ENCODE measurements at places on chromosomes 7 and 10. TPM values are rescaled to one million over a fixed set of nuclear protein-coding genes. Genes with fewer than 3 reads are reported as not detected.

DNA sequence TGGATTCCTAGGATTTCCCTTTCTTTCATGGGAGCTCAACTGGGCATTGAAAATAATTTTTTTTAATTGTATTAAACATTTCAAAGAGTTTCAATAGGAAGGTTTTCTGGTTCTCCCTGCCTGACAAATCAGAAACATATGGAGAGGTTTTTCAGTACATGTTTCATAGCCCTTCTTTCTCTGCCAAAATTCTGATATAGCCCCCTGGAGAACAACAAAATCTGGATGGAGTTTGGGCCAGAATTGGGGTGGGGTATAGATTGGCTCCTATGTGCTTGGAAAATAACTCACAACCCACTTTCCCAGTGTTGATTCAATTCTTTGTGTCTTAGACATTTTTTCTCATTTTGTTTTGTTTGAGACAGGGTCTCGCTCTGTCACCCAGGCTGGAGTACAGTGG, 24.6 kb upstream of the EIF4H start:
- H3K27me3 ChIP-seq = no peaks in the 10 kb centered on the region
- no peaks in the 10 kb centered on the region for H3K36me3 ChIP-seq
- H3K4me3 ChIP-seq = no peak overlapping the region
- no peak overlapping the region for H3K27ac ChIP-seq
- H3K4me1 ChIP-seq = no peaks in the 10 kb centered on the region

Gene TUBAL3
- not detected for total RNA-seq

GRCh38 chr7:101562531-101563197, 66.4 kb downstream of the MYL10 start:
- DNase-seq = peak; percentile 55
- no peak overlapping the region for H3K4me3 ChIP-seq
- no peaks in the 10 kb centered on the region for H3K27me3 ChIP-seq
- no peak overlapping the region for H3K27ac ChIP-seq
- H3K4me1 ChIP-seq = no peaks in the 10 kb centered on the region
- H3K36me3 ChIP-seq = no peaks in the 10 kb centered on the region

DNA sequence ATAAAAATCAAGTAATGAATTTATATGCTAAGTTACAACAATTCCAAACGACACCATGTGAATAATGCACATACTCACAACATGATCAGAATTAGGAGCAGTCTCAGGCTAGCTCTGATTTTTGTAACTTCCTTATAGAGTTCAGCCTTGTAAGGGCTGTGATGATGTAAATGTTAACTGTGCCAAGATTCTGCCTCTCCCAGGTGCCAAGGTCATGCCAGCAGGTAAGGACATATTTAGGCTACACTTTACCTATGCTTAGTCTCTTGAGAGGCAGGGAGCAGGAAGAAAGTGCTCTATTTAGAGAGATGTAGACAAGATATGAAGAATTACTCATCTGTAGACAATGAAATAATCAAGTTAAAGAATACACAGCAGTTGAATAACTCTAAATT, 53.6 kb upstream of the AGR3 start:
- H3K36me3 ChIP-seq = no peaks in the 10 kb centered on the region
- DNase-seq = no peak
- no peaks in the 10 kb centered on the region for H3K27me3 ChIP-seq

DNA sequence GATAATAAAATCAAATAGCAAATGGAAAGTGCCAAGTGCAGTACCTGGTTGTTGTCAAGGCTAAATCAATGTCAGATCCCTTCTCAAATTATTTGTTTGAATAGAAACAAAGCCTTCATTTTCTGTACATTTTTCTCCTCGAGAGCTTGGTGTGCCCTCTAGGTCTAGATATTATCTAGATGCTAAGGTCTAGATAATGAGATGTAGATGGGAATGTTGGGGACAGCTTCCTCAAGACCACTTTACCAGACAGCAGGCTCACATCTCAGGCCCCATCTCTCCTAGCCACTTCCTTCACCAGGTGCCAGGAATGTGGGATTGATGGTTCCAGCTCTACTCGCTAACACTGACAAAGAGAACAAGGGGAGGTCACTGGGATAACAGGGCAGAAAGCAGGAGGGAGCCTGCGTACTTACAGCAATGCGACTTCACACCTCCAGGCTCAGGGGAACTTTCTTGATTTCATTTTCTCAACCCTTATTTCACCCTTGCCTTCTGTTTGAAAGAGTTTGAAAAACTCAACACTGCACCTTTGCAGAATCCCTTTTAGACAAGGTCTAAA, 451.4 kb upstream of the VSTM2A start:
- DNase-seq = no peak
- no peaks in the 10 kb centered on the region for H3K36me3 ChIP-seq
- no peaks in the 10 kb centered on the region for H3K27me3 ChIP-seq
- H3K4me3 ChIP-seq = no peak overlapping the region
- H3K4me1 ChIP-seq = no peaks in the 10 kb centered on the region
- no peak overlapping the region for H3K27ac ChIP-seq

Gene ITPRID1
- total RNA-seq = not detected

GRCh38 chr7:68041554-68041953, 1044.9 kb downstream of the TYW1 start:
- H3K27ac ChIP-seq = no peak overlapping the region
- DNase-seq = no peak
- no peaks in the 10 kb centered on the region for H3K36me3 ChIP-seq
